ENCODE measurements at places on chromosomes 6 and 20.

- no peak for DNase-seq
Observed at GRCh38 chr6:41997456-41997855, 52.9 kb upstream of the TAF8 start.

GRCh38 chr6:112865131-112865530 lies 518.0 kb downstream of the RFPL4B start:
- DNase-seq: no peak

GRCh38 chr20:24700166-24700860 lies 230.9 kb downstream of the SYNDIG1 start:
- DNase-seq: no peak

DNA sequence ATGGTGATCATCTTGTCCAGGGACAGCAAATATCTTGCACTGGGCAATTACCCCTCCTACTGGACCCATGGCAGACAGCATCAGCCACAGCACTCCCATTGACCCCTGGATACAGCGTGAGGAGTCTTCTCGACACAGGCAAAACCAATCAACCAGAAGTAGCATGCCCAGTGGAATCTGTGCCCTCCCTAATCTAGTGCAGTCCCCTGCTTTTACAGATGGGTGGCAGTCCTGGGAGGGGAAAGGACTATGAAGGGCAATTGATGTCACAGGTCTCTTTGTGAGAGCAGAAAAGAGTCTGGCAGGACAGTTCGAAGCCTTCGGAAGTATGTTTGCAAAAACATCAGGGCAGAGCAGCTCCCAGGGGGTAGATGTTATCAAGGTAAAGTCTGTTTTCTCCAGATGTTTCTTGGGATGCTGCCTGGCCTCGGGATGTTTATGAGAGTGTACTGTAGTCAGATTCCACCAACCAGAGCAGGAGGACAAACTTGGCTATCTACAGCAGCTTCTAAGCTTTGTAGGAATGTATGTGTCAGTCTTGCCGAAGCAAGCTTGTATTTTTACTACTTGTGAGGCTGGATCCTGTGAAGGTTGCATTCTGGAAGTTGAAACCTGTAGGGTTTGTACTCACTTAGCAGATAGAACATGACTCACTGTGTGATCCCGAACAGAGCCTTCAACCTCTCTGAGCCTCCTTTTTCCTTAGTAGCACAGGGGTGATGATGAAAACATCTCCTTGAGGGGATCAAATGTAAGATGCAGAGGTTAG lies 63.0 kb upstream of the MYL9 start:
- no peak for DNase-seq

DNA sequence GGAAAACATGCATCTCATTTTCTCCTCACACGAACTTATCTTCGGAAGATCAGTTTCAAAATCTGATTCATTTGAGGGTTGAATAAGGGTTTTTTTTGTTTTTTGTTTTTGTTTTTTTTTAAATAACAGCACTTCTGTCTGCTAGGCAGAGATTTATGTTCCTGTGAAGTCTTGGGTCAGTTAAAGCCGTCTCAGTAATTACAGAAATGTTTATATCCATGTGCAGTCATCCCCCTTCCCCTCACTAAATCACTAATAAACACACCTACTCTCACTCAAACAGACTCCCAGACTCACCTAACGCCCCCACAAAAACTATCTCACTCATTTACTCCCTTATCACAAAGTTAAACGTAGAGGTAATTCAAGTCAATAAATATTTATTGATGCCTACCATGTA lies 214.2 kb upstream of the SUPT3H start:
- no peak for DNase-seq

DNA sequence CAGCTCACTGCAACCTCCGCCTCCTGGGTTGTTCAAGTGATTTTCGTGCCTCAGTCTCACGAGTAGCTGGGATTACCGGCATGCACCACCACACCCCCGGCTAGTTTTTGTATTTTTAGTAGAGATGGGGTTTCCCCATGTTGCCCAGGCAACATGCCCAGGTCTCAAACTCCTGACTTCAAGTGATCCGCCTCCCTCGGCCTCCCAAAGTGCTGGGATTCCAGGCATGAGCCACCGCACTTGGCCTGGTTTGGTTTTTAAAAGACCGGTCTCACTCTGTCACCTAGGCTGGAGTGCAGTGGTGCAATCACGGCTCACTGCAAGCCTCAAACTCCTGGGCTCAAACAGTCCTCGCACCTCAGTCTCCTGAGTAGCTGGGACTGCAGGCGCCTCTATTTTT lies 40.1 kb downstream of the VSTM2L start:
- DNase-seq: no peak
